ENCODE measurements at places on chromosomes 12 and 14. TPM values are rescaled to one million over a fixed set of nuclear protein-coding genes. Genes with fewer than 3 reads are reported as not detected.

RD3L gene
- not detected for total RNA-seq

ASB2 gene
- 24.0 TPM for total RNA-seq

TSHR gene
- total RNA-seq, result 0.39 TPM

AICDA gene
- not detected for total RNA-seq

GDF3 gene
- total RNA-seq, result not detected

MGST1 gene
- total RNA-seq, result 1.1 TPM

All from activated naive CD8-positive, alpha-beta T cell treated with anti-CD3 and anti-CD28 coated beads, Interleukin-2, amount 10 ng/mL, durations not matched to agents 7 days and 5 days (primary cell).